ENCODE measurements at places on chromosomes 12 and 14.

DNA sequence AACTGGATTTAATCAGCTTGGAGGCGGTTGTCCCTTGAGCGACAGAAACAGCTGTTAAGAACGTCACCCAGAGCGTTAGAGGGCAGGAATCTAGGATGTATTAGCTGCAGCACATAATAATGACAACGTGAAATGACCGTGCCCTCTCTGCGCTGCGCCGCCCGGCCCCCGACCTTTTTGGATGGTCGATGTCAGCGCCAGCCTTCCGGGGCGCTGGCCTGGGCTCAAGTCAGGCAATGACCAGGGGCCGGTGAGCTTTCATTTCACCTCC is 427 bp upstream of the TMEM120B start:
- no peak for DNase-seq

DNA sequence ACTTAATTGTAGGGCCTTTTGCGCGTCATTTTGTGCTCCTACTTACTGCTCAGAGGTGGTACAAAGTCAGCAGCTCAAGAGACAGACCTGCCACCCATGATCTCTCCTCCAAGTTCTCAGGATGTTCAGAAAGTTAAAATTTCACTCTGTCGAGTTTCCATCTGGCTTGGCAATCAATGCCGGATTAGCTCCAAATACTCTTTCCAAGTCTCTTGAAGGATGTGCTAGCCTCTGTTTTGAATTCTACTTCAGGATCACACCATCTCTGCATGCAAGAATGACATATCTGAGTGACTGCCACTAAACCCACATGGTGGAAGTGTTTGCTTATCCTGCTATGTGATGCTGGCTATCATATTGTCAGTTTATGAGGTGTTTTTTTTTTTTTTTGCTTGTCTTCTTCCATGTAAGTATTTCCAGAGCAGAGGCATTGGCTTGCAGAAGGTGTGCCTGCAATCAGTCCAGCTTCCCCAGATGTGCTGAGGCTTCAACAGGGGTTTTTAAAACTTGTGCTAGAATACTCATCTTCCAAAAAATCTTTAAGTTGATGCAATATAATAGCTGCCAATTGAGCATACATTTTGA is 125.6 kb downstream of the RGS6 start:
- no peak for DNase-seq

DNA sequence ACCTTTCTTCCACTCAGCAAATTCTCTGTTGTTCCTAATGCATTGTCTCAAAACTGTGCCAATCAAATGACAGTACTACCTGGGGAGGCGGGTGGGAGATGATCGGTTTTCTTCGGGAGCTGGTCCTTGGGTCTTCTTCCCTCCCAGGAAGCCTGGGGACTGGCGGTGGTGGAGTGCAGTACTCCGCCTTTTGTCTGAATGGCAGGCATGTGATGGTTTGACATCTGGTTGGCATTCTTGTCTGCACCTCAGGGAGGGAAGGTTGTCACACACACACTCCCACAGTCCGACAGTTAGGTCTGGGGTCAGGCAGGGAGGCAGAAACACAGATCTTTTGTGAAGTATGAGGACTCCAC is 114.8 kb downstream of the SNAPC1 start:
- no peak for DNase-seq

- no peak for DNase-seq
Measured at GRCh38 chr12:124939421-124940142, 25.1 kb upstream of the UBC start.

DNA sequence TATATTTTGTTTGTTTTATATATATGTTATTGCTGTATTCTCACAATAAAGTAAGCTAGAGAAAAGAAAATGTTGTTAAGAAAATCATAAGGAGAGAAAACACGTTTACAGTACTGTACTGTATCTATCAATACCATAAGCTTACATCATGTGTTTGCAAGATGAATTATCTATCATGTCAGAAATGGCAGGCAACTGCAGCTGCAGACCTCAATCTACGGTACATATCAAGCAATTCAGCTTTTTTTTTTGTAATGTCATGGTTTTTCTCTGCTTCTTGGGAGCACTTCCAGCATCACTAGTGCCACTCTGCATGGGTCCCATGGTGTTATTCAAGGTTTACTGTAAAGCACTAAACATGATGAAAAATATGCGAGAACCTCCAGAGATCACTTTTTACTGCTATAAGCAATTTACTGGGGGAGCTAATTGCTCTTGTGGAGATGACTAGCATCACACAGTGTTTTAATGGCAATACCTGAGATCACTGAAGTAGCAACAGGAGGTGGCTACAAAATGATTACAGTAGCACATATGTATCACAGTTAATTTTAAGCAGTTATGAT is 9.0 kb upstream of the KRT2 start:
- DNase-seq, result no peak

- DNase-seq, result no peak
Measured at GRCh38 chr12:132481345-132481744, 8.6 kb upstream of the FBRSL1 start.

- DNase-seq, result no peak
Measured at GRCh38 chr12:102033991-102034745, 27.6 kb downstream of the WASHC3 start.

DNA sequence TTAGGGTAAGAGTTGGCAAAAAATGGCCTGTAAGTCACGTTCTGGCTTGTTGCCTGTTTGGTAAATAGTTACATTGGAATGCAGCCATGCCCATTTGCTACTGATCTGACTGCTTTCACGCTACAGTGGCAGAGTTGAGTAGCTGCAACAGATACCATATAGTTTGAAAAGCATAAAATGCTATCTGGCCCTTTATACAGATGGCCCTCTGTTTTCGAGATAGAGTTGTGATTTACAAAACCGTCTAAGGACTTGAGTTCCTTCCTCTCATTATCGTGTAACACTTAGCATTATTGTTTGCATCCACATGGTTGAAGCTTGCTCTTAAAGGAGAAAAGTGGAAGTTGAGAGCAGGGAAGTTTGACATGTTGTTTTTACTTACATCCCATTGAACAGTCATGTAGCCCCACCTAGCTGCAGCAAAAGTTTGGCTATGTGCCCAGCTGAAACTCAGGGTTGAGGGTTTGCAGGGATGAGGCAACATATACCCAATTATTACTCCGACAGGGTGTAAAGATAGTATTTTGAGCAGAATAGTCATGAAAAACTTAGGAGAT is 11.3 kb upstream of the SCFD1 start:
- no peak for DNase-seq

GRCh38 chr14:81506487-81506886 is 27.2 kb downstream of the SEL1L start:
- no peak for DNase-seq

DNA sequence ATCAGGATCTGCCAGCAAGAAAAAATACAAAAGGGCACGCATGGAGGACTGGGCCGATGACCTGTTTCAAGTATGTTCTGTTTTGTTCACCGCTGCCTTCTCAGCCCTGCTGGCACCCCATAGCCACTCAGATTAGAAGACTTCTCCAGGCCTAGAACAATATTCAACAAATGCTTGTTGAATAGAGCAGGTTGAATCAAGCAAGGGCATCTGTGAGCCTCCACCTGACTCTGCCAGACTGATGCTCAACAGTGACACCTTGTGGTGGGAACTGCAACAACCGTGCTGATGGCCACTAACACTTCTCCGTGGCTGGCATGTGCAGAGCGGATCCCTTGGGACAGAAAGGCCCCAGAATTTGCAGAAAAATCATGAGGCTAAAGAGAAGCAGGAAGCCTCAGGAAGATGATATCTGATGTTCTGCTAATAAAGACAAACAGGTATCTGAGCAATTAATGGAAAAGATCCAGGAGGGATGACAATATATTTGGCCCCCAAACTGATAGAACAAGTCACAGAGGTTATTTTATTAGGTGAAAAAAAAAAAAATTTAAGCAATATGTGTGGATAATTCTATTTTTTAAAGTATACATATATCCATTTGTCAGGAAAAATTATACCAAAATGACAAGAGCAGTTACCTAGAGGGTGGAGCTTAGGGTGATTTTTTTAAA is 114.3 kb downstream of the KSR2 start:
- DNase-seq, result no peak
